H4 (cell line): ENCODE measurements at places on chromosomes 2 and 18. TPM values are rescaled to one million over a fixed set of nuclear protein-coding genes. Genes with fewer than 3 reads are reported as not detected.

PRKAG3 gene
- not detected in 2 replicates for total RNA-seq

GRCh38 chr2:2581331-2582159 is 250.5 kb upstream of the MYT1L start:
- DNase-seq: no peak

GRCh38 chr2:186422226-186422625 is 63.8 kb upstream of the ZC3H15 start:
- DNase-seq: peak; percentile 85

DNA sequence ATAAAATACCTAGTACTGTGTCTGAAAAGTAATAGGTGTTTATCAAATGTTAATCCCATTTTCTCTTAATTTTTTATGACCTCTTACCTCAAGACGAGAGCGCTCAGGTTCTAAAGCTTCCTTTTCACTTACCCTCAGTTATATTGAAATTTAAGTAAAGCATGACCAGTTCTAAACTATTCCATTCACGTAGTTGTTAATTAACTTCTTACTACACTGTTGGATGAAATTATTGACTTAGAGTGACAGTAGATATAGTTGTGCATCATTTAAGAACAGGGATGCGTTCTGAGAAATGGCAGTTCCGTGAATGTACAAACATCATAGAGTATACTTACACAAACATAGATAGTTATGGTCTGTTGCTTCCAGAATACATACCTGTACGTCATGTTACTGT is 20.1 kb upstream of the HTR2B start:
- no peak for DNase-seq

DNA sequence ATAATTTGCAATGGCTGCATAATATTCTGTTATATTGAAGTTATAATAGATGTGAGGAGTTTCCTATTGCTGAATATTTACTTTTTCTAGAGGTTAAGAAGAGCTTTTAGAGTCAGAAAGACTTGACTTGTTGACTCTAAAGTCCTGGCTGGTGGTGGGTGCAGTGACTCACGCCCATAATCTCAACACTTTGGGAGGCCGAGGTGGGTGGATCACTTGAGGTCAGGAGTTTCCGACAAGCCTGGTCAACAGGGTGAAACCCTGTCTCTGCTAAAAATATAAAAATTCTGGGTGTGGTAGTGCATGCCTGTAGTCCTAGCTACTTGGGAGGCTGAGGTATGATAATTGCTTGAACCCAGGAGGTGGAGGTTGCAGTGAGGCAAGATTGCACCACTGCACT is 33.9 kb upstream of the ATIC start:
- peak; percentile 19 for DNase-seq

DNA sequence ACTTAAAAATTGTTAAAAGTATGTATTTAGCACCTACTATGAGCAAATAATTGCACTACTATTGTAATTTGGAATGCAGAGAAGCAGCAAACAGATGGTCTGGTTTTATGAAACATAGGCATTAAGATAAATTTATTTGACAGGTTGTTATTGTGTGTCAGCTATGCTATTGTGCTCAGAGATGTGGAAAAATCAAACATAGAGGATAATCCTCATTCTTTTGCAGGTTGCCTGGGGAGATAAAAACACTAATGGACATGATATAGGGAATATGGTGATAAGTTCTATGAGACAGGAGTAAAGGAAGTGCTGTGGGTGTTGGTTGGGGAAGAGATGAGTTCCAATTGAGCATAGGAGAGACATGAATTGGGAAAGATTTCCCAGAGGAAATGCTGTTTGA is 71.3 kb downstream of the PPP1R1C start:
- DNase-seq: no peak
